NCI-H345 (cell line): ENCODE measurements at places on chromosomes 13 and 19.

DNA sequence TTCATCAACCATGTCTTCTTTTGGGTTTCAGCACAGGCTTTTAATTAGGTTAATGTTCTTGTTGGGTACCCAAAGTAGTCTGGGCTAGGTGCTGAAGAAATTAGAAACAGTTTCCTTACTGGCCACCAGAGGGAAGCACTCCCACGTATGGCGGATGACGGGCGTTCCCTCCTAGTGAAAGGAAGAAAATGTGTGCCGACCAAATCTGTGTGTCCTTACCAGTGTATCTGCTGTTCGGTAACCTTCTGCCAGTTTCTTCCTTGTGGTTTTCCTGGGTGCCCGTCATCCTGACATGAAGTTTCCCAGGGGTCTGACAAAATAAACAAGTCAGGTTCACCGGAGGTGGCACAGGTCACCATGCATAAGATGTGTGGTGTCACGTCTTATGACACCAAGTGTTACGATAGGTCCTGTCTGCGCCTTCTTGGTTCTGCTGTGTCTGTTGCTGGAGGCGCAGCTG lies 6.0 kb upstream of the WDR88 start:
- peak; percentile 79 for DNase-seq

- DNase-seq, result no peak
These were observed 799.1 kb upstream of the SPRY2 start for GRCh38 chr13:81139987-81140386.

GRCh38 chr19:40147338-40147692 lies 43.9 kb upstream of the MAP3K10 start:
- no peak for DNase-seq

- DNase-seq, result no peak
These were observed at the start of gene SIGLECL1 for GRCh38 chr19:51250786-51251467. SIGLECL1 (plus strand) TSS chr19:51251080; CDS start chr19:51264073, 12,993 bp downstream.

DNA sequence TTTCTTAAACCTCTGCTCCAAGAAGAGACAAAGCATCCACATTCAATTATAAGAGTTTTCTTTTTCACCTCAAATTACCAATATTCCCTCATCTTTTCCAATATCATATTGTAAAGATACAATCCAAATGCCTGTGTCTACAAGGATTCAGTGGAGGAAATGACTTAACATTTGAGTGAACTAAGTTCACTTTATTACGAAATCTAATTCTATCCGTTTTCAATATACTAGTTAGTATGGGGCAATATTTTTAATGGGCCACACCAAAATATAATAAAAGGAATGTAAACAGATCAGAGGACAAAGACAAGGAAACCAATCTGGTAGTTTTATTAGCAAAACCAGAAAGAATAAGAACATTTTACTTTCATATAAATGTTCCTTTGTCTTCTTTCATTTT lies 136.0 kb downstream of the DCLK1 start:
- DNase-seq, result no peak

DNA sequence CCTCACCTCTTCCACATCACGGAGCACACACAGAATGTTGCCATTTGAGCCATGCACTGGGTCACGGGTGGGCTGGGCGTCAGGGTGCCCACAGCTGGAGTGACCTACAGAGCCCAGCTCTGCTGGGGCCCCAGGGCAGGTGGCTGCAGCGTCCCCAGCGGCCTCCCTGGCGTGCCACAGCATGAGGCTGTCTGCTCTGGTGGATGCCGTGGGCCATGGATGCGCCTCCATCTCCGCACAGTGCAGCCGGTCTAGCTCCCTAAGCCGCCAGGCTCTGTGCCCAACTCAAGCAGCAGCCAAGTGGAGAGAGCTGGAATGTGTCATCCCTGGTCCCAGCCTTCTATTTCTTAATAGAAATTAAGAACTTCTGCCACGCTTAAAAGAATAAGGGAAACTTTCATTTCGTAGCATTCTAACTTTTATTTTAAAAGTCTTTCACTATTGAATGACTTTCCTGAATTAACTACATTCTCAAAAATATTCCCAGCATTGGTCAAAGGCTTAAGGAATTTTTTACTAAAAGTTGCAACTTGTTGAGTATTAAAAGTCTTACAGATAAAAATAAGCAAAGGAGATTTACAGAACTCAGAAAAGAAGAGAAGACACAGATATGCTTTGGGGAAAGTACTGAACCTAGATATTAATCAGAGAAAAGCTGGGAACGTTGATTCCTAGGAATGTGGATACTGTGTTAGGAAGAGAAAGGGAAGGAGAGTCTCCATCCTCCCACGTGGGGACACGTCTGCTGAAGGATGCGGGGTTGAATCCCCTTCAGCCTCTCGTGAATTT lies 59.3 kb downstream of the ATP11A start:
- no peak for DNase-seq
